ENCODE measurements at places on chromosomes 3 and 15.
A peak's percentile ranks its signal among the peaks of the same experiment; 100 is the strongest.

DNA sequence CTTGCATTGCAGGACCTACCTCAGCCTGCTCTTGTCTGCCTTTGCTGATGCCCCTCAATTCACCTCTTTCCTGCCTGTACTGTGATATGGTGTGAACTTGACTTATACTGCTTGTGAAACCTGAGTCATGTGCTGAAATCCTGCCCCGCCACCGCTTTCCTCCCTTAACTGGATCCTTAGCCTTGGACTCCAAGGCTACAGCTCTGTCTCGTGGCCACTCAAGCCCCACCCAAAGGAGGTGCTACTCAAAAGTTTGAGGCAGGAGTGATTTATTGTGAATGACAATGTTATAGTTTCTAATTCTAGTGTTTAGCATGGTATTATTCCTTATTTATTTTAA, 56.1 kb downstream of the MYZAP start:
- H3K4me1 ChIP-seq: no peaks in the 10 kb centered on the region
- H3K27me3 ChIP-seq: peaks cover 9% of the 10 kb centered on the region
- H3K4me3 ChIP-seq: no peak overlapping the region
- H3K27ac ChIP-seq: no peak overlapping the region

DNA sequence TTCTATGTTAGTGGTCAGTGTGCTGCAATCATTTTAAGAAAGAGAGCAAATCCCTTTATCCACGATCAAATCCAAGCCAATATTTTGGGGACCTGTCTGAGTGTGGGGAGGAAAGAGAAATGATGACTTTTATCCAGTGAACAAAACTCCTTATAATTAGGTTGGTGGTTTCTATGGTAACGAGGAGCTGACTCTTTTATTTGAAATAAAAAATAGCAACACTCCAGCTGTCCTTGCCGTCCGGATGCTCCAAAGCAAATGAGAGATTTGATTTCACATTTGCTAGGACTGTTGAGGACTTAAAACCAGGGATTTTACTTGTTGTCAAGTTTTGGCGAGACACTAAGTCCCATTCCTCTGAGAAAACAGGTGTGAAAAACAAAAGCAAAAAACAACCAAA, 154.0 kb upstream of the PRICKLE2 start:
- no peak overlapping the region for H3K4me3 ChIP-seq
- DNase-seq: no peak
- H3K27me3 ChIP-seq: no peaks in the 10 kb centered on the region
- no peaks in the 10 kb centered on the region for H3K36me3 ChIP-seq
- peaks cover 9% of the 10 kb centered on the region for H3K4me1 ChIP-seq

DNA sequence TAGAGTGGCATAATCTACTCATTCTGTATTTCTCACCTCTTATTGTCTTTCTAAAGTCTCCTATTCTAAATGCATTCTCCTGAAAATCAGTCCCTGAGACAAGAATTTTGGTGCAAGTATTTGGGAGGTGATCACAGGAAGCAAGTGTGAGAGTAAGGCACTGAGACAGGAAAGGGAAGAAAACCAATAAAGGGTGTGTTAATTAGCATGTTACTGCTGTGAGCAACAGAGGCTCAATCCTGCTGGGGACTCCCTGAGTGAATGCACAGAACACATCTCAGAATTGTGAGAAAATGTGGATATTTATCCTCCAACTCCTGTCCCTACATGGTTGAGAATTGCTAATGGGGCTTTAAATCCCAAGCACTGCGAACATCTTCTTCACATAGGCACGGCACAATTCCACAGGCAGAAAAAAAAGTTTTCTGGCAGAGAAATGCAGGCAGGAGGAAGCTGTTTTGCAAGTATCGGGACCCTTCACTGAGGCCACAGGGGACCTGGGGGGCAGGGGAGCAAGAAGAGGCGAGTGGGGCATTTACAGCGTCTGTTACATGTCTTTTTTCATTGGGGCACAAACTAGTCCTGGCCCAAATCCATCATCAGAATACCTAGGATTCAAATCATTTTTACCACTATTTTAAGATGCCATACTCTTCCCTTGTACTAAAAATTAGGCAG, 27.2 kb upstream of the STT3B start:
- H3K4me3 ChIP-seq: no peak overlapping the region
- H3K36me3 ChIP-seq: no peaks in the 10 kb centered on the region
- no peak for DNase-seq
- no peak overlapping the region for H3K27ac ChIP-seq

- peaks cover 22% of the 10 kb centered on the region for H3K27me3 ChIP-seq
- H3K36me3 ChIP-seq: no peaks in the 10 kb centered on the region
- H3K27ac ChIP-seq: no peak overlapping the region
- no peak overlapping the region for H3K4me3 ChIP-seq
Observed at GRCh38 chr3:128426128-128426921, 40.4 kb downstream of the DNAJB8 start.

- DNase-seq: no peak
- no peak overlapping the region for H3K4me3 ChIP-seq
- H3K36me3 ChIP-seq: no peaks in the 10 kb centered on the region
- no peaks in the 10 kb centered on the region for H3K4me1 ChIP-seq
Observed at GRCh38 chr3:85427467-85427866, 468.7 kb downstream of the CADM2 start.

- H3K27me3 ChIP-seq: no peaks in the 10 kb centered on the region
- peaks cover 4% of the 10 kb centered on the region for H3K36me3 ChIP-seq
- H3K27ac ChIP-seq: no peak overlapping the region
- H3K4me1 ChIP-seq: no peaks in the 10 kb centered on the region
- H3K4me3 ChIP-seq: no peak overlapping the region
- DNase-seq: no peak
Observed at GRCh38 chr3:78641703-78642102, 1126.1 kb downstream of the ROBO1 start.

DNA sequence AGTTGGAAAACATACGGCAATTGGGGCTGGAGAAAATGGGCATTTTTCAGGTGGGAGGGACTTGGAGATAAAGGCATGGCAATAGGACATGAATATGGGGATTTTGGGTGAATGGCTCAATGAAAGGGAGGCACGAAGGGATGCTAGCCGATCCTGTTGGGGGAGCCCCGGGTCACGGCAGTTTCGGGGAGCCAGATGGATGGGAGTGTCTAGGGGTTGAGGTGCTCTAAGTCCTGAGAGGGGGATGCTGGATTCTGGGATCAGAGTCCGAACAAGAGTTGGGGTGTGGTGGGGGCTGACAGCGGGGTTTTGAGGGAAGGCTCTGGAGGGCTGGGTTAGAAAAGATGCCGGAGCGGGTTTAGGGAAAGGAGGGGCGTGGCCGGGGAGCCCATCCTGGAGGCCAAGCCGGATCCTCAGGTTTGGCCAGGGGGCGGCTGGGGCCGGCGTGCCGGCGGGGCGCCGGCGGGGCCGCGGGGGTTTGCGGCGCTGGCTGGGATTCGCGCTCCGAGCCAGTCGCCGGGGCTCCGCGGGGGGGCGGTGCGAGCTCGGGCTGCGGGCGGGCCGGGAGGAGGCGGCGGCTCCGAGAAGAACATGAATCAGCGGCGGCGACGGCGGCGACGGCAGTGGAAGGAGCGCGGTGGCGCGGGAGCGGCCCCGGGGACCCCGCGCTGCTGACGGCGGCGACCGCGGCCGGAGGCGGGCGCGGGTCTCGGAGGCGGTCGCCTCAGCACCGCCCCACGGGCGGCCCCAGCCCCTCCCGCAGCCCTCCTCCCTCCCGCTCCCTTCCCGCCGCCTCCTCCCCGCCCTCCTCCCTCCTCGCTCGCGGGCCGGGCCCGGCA, at the start of gene TYRO3:
Gene TYRO3 (plus strand): TSS at position 813 of the 839 bp plus-strand sequence. CDS start 46 bp downstream, outside the sequence.
- H3K4me3 ChIP-seq: peak within 1 kb of the TSS; percentile 62
- peaks cover 27% of the 10 kb centered on the region for H3K4me1 ChIP-seq
- DNase-seq: no peak
- H3K27ac ChIP-seq: peak within 1 kb of the TSS; percentile 31
- no peaks in the 10 kb centered on the region for H3K27me3 ChIP-seq

GRCh38 chr3:55755516-55756205, 268.6 kb upstream of the WNT5A start:
- no peaks in the 10 kb centered on the region for H3K4me1 ChIP-seq
- no peaks in the 10 kb centered on the region for H3K36me3 ChIP-seq
- no peak overlapping the region for H3K4me3 ChIP-seq
- H3K27me3 ChIP-seq: peaks cover 17% of the 10 kb centered on the region
- no peak for DNase-seq

- no peak for DNase-seq
- H3K27ac ChIP-seq: no peak overlapping the region
- peaks cover 15% of the 10 kb centered on the region for H3K4me1 ChIP-seq
- no peaks in the 10 kb centered on the region for H3K27me3 ChIP-seq
Observed at GRCh38 chr15:80434926-80435720, 30.9 kb downstream of the ARNT2 start.

- H3K27me3 ChIP-seq: no peaks in the 10 kb centered on the region
- no peak overlapping the region for H3K4me3 ChIP-seq
- no peaks in the 10 kb centered on the region for H3K4me1 ChIP-seq
- H3K27ac ChIP-seq: no peak overlapping the region
Observed at GRCh38 chr15:96312641-96313335, 17.7 kb upstream of the NR2F2 start.

GRCh38 chr3:97882975-97883598, 61.3 kb downstream of the CRYBG3 start:
- peak; percentile 66 for DNase-seq
- H3K36me3 ChIP-seq: peaks cover 10% of the 10 kb centered on the region
- H3K4me1 ChIP-seq: peaks cover 3% of the 10 kb centered on the region
- no peaks in the 10 kb centered on the region for H3K27me3 ChIP-seq
- no peak overlapping the region for H3K27ac ChIP-seq

- H3K4me1 ChIP-seq: no peaks in the 10 kb centered on the region
- no peaks in the 10 kb centered on the region for H3K36me3 ChIP-seq
- no peak for DNase-seq
- no peaks in the 10 kb centered on the region for H3K27me3 ChIP-seq
Observed at GRCh38 chr15:93954985-93955571, 276.3 kb upstream of the MCTP2 start.

DNA sequence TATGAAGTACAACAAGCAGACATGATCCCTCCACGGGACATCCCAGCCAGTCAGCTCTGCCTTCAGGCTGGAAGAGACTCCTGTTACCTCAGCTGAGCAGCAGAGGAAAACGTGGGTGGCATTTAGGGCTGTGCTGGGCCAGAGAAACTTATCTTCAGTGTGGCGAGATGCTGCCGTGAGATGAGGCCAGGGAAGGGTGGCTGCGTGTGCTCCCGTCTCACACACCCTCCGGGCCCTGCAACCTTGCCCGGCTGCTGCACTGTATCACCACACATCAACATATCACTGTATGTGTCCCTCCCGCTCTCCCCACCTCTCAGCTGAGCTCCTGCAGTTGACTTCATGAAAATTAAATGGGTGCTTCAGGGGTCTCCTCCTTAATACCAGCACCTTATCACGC, 23.4 kb downstream of the BMF start:
- no peak overlapping the region for H3K4me3 ChIP-seq
- peaks cover 46% of the 10 kb centered on the region for H3K4me1 ChIP-seq
- H3K27me3 ChIP-seq: no peaks in the 10 kb centered on the region
- H3K36me3 ChIP-seq: no peaks in the 10 kb centered on the region

DNA sequence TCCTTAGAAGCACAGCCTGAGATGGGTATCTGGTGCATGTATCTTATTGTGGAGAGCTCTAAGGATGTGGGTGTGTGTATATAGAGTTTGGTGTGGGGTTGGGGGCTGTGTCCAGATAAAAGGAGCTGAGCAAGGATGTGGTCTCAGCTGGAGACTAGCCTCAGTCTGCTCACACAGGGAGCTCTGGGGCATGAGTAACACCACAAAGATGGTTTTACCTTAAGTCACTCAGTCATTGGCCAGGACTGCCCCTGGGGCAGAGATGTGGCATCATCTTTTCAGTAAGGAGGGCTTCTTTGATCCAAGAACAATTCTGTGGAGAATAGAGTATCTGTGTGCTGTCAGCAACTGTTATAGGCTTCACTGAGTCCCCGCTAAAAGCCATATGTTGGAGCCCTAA, 163.4 kb upstream of the NUDT16 start:
- DNase-seq: peak; percentile 8
- no peak overlapping the region for H3K27ac ChIP-seq
- no peaks in the 10 kb centered on the region for H3K27me3 ChIP-seq
- no peaks in the 10 kb centered on the region for H3K36me3 ChIP-seq
- H3K4me1 ChIP-seq: 0 out of 2 replicates have a peak, but pooled peaks cover 2% of the 10 kb centered on the region

GRCh38 chr3:67048067-67048714, 50.1 kb downstream of the KBTBD8 start:
- no peak overlapping the region for H3K4me3 ChIP-seq
- no peaks in the 10 kb centered on the region for H3K27me3 ChIP-seq
- DNase-seq: no peak

GRCh38 chr3:45455040-45455439, 66.7 kb downstream of the LARS2 start:
- H3K27ac ChIP-seq: no peak overlapping the region
- H3K4me1 ChIP-seq: no peaks in the 10 kb centered on the region
- no peaks in the 10 kb centered on the region for H3K27me3 ChIP-seq

GRCh38 chr15:27457766-27458165, 486.8 kb downstream of the GABRG3 start:
- DNase-seq: no peak
- no peak overlapping the region for H3K27ac ChIP-seq
- no peaks in the 10 kb centered on the region for H3K36me3 ChIP-seq
- no peaks in the 10 kb centered on the region for H3K4me1 ChIP-seq
- no peak overlapping the region for H3K4me3 ChIP-seq
- H3K27me3 ChIP-seq: no peaks in the 10 kb centered on the region

- H3K27ac ChIP-seq: no peak overlapping the region
- H3K27me3 ChIP-seq: peaks cover 27% of the 10 kb centered on the region
- DNase-seq: peak; percentile 16
- H3K36me3 ChIP-seq: 0 out of 2 replicates have a peak, but pooled peaks cover 1% of the 10 kb centered on the region
- H3K4me1 ChIP-seq: no peaks in the 10 kb centered on the region
Observed at GRCh38 chr3:57078344-57078634, 17.8 kb downstream of the SPATA12 start.

- H3K4me3 ChIP-seq: no peak overlapping the region
- H3K36me3 ChIP-seq: no peaks in the 10 kb centered on the region
- no peak for DNase-seq
Observed at GRCh38 chr3:174111776-174112175, 714.2 kb downstream of the NLGN1 start.

GRCh38 chr3:114447950-114448479, 154.2 kb downstream of the TIGIT start:
- H3K27me3 ChIP-seq: no peaks in the 10 kb centered on the region
- no peak for DNase-seq
- no peak overlapping the region for H3K4me3 ChIP-seq
- no peak overlapping the region for H3K27ac ChIP-seq
- peaks cover 4% of the 10 kb centered on the region for H3K4me1 ChIP-seq

Data from IMR-90 (cell line).